ENCODE measurements at places on chromosomes 16 and 17.

- DNase-seq: no peak
Measured at GRCh38 chr17:65131946-65132345, 5.2 kb upstream of the RGS9 start.

DNA sequence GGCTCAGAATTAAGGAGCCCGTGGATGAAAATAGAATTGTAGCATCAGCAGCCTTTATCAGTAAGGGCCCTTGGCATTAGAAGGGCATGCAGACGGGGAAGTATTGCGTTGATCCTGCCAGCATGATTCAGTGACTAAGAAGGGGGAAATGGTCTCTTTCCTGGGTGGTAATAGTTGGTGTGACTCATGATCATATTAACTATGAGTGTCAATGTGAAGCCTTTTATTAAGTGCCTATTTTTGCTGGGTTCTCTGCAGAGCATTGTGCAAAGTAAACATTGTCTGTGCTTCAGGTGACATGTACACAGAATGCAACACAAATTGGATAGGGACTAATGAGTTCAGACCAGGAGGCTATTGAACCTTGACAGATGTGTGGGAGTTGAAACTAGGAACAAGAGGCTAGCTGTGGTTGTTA is 24.5 kb downstream of the RCVRN start:
- DNase-seq: no peak

DNA sequence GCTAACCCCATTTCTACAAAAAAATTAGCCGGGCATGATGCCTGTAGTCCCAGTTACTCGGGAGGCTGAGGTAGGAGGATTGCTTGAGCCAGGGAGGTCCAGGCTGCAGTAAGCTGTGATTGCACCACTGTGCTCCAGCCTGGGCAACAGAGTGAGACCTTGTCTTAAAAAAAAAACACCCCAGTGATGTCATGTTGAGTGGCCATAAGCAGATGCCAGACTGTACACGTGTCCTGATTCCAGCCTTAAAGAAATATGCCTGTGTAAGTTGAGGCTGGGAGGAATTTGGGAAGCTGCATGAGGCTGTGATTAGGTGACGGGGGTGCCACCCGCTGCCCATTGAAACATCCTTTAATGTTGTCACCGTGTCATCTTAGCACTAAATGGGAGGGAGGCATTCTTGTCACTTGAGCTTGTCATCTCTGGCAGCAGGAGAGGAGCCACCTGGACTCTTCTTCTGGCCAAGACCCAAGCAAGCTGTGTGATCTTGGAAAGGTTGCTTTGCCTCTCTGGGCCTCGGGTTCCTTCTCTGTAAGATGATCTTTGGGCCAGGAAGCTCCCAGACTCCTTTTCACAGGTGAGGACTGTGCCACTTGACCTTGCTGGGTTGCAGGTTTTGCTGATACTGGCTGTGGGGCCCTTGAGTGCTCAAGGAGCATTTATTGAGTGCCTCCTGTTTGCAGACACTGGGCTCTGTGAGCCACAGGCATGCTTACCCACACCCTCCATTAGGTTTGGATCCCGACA is 98.3 kb upstream of the CIBAR2 start:
- no peak for DNase-seq

- no peak for DNase-seq
Measured at GRCh38 chr17:48840441-48840840, 9.6 kb downstream of the CALCOCO2 start.

GRCh38 chr16:67943619-67944504 is at the start of gene LCAT:
TSS of gene LCAT (minus strand) at chr16:67944120. CDS start at chr16:67944101, 19 bp downstream.
- DNase-seq: no peak
